Aorta (tissue), 5 donors: ENCODE measurements at places on chromosomes 6 and 20. TPM values are rescaled to one million over a fixed set of nuclear protein-coding genes. Genes with fewer than 3 reads are reported as not detected.

Gene ABHD16B
- not detected for total RNA-seq

Gene DDRGK1
- total RNA-seq: 49.5 TPM

Gene NKX2-4
- not detected for total RNA-seq

Gene PCMT1
- 48.4 TPM for total RNA-seq

Gene BCLAF1
- total RNA-seq: 132 TPM

Gene RIMS4
- 2.8 TPM for total RNA-seq

Gene HAO1
- total RNA-seq: not detected

Gene TFAP2D
- total RNA-seq: not detected

Gene FKBP1C
- 1.6 TPM for total RNA-seq

Gene CDKAL1
- total RNA-seq: 21.7 TPM

DNA sequence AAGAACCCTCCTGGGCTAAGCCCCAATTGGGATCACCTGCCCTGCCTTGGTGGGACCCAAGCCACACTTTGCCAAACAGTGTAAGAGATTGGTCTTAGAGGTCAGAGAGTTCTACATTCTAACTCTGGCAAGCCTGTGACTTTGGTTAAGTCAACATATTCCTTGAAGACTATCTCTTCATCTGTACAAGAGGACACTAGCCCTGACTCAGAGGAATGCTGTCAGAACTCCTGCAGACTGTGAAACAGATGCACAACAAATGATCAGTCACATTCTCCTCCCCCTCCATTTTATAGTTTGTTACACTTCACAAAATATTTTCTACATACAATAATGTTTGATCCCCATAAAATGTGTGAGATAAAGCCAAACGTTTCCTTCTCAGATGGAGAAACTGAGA lies 91.7 kb upstream of the EPB41L1 start:
- DNase-seq: no peak

DNA sequence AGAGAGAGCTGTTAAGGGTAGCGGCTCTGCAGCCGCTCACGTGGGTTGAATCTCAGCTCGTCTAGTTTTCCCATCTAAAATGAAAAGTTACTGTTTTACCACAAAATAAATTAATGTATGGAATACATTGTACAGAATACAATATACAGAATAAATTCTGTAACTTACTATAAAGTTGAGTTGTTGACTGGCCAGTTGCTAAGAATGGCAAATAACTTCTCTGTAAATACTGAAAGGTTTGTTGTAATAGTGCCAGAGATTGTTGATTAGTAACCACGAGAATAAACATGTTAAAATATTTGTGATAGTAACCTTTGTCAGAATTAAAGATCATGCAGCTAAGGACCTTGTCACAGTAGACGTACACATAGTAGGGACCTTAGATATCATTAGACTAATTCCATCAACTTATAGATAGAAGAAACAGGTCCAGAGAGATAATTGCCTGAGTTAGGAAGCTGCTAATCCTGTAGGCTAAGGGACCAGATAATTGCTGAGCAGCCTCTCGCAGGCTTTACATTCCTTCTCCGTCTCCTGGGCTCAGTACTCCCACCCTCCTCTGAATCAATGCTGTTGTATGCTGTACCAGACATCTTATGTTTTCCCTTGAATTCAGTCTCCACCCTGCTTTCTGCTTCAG lies 544 bp upstream of the NRM start:
- DNase-seq: no peak

GRCh38 chr6:141824350-141824749 lies 308.4 kb upstream of the GJE1 start:
- DNase-seq: no peak

DNA sequence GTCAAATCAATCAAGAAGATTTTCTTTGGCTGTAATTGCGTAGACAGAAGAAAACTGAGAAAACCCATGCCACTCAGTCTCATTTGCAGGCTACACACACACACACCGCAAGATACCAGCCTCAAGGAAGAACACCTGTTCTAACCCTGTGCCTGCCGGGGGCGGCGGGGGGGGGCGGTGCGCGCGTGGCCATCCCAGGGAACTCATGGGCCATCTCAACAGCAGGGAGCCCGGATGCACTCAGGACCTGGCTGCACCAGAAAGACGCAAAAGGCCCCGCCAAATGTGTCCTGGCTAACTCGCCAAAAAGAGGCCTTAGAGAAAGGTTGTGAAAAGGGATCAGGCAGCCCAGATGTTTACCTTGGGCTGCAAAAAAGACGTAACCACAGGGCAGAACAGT lies 2.1 kb downstream of the B3GAT2 start:
- DNase-seq: peak; percentile 54

- no peak for DNase-seq
These were observed 106.3 kb downstream of the TNFRSF21 start for GRCh38 chr6:47203266-47203937.

DNA sequence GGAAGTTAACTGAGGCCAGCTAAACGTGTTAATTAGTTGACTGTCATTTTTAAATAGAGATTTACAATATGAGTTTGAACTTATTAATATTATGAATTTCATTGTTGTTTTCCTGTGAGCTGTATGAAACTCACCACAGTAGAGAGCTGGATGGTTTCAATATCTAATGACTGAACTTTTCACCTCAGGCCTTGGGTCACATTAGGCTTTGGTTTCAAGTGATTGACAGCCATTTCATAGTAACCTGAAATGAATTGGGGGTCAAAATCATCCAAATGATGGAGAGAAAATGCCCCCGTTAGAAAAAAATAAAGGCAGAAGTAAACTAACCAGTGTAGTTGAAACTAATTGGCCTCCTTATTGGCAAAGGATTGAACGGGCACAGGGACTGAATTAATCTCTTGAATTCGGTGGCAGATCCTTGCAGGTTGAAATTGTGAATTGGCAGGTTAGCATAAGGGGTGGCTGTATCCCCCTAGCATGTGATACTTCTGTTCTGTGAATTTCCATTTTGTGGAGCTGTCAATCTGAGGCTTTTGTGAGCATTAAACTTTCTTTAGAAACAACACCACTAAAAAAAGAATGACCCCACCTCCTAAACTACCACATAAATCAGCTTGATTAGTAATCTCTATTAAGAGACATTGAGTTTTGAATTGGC lies 155.1 kb upstream of the MMS22L start:
- no peak for DNase-seq

- DNase-seq: no peak
These were observed 157.8 kb downstream of the SCML4 start for GRCh38 chr6:107666084-107666980.

DNA sequence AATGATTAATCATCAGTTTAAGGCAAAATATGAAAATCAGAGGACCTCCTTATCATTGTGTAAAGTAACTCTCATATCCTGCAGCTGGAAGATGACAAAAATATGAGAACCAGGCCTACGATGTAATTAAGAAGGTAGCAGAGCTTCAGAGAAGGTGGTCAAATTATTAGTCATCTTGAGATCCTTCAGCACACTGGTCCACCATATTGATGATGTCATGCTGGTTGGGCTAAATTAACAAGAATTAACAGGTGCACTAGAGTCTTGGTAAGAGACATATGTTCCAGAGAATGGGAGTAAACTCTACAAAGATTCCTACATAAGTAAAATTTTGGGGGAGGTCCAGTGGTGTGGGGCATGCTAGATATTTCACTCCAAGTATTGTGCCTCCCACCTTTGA lies 112.8 kb downstream of the OTOR start:
- no peak for DNase-seq

DNA sequence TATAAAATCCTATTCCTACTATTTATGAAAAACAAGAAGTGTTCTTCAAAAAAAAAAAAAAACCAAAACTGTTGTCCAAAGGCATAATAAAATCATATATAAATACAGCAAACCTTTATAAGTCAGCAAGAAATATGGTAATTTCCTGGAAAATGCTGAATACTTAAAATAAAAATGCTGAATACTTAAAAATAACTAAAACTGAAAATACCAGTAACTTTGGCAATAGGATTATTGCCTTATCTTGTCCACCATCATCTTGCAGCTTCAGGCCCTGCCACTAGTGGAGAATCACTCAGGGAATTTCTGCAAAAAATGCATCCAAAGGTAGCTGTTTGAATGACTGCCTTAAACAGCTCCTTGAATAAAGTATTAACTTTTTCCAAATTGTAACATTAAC lies 24.5 kb downstream of the CCNC start:
- DNase-seq: no peak

- no peak for DNase-seq
These were observed 501.4 kb downstream of the EPM2A start for GRCh38 chr6:145233955-145234354.

- DNase-seq: no peak
These were observed 1.3 kb downstream of the CEP85L start for GRCh38 chr6:118649918-118650581.

DNA sequence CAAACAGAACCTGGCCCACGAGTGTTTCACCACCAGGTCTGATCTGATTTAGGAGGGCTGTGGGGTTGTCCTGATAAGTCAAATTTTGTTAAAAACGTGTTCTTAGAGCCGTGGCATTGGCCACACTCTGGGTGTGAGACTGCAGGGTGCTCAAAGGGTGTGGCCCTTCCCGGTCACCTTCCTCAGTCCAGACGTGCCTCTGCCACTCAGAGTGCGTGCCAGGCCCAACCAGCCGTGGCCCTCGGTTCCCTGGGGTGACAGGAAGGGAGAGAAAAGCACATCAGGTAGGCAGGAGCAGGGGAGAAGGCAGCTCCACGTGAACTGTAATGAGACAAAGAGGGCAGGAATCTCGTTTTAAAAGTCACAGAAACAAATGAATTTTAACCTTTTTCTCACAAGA lies 115.4 kb downstream of the FAM120B start:
- DNase-seq: no peak

DNA sequence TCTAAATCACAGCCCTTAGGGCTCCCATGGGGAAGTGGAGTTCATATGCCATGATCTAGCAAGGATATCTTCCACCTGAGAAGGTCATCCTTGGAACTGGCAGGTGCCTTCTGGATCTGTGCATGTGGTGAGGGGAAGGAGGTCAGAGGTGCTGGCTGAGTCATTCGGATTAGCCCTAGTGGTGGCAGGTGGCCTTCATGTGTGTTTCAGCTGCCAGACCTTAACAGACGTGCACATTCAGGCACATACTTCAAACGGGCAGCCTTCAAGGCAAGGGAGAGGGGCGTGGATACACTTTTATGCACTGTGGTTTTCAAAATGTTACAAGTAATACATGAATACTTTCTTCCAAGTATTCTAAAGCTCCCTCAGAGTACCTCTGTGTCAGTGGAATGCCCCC lies 51.2 kb downstream of the BMP6 start:
- no peak for DNase-seq

DNA sequence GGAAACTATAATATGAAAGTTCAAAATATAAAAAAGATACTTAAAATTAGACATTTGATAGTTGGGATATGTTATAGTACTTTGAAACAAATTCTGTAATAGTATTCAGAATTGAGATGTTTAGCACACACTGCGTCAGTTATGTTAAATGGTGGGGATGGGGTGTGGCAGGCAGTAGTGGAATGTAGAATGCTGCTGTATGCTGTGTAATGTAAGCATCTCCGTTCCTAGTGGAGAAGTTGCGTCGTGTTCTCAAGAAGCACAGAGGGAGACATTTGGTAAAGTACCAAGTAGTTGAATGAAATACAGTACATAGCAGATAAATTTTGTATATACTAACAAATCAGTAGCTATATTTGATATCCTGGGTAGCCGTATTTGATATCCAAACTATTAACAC lies 192.4 kb downstream of the ZFAND3 start:
- DNase-seq: no peak

DNA sequence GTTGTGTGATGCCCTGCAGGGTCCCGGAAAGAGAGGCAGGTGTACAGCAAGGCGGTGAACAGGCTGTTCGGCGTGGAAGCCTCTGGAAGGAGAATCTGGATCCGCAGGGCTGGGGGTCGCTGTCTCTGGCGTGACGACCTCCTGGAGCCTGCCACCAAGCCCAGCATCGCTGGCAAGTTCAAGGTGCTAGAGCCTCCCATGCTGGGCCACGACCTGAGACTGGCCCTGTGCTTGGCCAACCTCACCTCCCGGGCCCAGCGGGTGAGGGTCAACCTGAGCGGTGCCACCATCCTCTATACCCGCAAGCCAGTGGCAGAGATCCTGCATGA lies 36.5 kb downstream of the TGM6 start:
- no peak for DNase-seq

GRCh38 chr20:55153001-55153645 lies 677.7 kb downstream of the DOK5 start:
- DNase-seq: no peak

- DNase-seq: no peak
These were observed 300.1 kb downstream of the TFAP2B start for GRCh38 chr6:51118792-51119191.

DNA sequence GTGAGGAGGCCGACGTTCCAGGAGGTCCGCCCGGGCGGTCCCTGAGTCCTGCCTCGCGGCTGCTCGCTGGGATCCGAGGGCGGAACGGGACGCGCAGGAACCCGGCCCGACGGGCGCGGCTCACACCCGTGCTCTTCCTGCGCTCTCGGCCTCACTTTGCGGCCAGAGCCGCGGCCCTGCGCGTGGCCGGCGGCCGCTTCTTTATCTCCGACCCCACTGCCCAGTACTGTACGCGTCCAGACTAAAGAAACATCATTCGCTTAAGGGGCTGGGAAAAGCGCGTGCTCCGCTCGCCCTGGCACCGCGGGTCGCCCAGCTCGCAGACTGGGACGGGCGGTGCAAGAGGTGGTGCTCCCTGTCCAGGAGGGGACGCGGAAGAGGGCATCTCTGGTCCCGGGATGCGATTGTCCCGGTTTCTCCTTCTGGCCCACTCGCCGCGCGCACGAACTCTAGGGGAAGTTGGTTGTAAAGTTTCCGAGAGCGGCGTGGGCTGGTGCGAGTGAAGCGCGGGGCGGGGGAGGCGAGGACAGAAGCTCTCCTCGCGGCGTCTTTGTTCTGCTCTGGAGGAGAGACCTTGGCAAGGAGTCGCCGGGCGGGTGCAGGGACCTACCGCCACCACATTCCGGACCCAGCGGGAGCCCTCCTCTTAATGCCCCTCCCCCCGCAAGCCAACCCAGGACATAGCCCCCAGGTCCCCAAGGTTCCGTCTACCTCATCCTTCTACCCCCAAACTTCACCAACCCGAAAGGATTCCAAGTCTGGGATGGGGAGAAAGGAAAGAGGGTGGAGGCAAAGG lies 71.0 kb downstream of the SOX4 start:
- peak; percentile 80 for DNase-seq

DNA sequence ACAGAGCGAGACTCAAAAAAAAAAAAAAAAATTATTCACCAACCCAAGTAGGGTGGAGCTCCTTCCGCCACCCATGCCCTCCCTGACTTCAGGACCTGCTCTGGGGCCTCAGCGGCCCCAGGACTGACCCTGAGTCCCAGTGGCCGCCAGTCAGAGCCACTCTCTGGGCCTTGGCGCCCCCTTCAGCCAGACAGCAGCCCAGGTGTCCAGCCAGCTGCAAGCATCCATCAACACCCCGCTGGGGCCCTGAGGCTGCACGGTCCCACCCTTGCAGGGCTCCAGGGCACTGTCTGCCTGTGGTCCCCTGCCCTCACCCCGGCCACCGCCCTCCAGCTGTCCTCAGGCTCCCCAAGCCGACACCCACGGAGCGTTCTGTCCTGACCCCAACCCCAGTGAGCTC lies 11.4 kb upstream of the KCNQ2 start:
- DNase-seq: no peak

DNA sequence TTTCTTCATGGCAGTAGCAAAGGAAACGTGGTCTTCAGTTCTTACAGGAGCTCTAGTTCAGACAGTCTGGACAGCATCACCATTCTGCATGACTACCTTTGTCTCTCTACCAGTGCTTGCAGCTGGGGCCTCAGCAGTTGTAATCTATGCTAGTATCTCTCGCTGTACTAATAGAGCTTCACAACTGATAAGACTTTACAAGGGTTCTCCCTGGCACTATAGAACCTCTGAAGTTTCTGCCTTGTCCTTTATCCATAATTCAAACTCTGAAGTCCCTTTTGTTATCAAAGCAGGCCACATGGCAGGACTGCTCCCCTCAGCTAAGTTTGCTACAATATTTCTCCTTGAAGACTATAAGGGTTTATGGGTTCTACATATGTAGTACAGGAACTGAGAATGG lies 842.1 kb upstream of the ADGRB3 start:
- no peak for DNase-seq
